ENCODE measurements at places on chromosomes 6 and 20.

DNA sequence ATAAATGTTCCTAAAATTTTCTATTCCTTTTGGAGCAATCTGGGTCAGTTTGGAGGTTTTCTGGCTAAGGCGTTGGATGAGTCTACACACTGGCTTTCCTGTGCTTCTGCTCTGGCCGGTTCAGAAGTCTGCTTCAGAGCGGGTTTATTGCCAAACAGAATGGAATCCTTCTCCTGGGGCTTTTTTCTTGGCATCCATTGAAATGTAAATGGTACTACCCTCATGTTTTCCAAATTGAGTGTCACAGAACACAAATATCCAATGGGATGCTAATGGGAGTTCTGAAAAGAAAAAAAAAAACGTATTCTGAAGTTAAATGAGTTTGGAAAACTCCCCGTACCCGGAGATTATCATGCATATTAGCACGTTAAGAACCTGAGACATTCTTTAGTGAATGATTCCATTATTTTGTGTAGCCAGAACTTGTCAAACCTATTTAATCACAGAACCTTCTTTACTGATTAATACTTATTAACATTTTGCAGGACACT is 930.3 kb downstream of the QKI start:
- no peak for DNase-seq

DNA sequence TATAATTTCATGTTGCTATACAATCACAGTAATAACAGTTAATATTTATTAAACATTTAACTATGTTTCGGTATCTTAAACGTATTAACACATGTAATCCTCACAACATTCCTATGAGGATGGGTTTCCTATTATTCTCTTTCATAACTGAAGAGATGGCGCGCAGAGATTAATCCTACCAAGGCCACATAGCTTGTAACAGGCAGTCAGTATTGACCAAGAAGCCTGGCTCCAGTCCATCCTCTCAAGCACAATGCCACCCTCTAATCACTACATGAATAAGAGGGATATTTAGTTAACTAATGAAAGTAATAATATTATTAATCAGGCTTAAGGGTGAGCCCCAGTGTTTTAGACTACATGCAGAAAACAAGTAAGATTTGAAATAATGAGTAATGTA is 149.7 kb upstream of the SIM1 start:
- DNase-seq: no peak

DNA sequence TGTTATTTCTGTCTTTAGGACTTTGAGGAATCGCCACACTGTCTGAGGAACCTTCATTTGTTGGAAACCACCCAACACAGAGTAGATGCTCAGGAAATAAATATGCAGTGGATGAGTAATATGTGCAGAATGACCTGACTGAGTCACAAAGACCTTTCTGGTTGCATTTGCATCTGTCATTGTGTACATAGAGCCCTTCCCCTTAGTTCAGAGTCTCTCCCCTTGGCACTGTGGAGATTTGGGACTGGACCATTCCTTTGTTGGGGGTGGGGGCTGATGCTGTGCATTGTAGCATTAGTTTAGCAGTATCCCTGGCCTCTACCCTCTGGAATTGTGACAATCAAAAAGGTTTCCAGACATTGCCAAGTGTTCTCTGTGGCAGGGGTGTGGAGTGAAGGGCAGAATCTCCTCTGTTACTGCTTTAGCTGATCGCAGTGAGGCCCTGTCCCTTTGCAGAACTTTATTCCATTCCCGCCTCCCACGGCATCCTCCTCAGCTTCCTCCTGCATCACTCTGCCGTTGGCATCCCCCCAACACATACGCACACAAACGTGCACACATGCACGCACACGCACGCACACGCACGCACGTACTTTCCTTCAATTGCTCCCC is 64.5 kb downstream of the EYA2 start:
- DNase-seq: no peak

DNA sequence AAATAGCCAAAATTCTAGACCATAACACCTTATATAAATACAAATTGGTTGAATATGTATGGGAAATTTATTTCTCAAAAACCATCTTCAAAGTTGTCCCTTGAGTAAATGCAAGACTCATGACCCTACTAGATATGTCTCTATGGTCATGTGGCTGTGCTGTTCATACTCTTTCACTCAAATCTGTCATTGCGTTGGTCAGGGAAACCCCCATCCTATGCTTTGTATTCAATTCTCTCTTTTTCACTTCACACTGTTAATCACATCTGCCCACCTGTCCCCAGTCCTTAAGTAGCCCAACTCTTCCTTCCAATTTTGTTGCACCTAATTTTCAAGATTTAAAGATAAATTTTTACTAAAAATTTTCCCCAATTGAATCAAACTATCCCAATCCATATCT is 51.0 kb downstream of the RPS12 start:
- DNase-seq: no peak

GRCh38 chr20:57190536-57191264 is 75.7 kb downstream of the BMP7 start:
- no peak for DNase-seq

DNA sequence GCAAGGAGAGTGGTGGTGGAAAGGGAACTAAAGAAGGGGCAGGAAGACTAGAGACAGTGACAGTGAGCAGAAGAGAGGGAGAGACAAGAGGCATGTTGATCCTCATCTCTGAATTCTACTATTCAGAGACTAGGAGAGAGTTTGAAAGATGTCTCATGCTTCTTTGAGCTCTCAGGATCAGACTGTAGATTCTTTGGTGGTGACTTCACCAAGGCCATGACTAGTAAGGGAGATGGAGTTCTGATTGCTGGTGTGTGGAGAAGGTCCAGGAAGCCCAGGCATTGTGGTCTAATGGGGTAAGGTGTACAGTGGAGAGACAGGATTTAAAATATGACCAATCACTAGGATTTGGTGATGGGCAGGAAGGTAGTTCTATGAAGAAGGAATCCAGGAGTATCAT is 713 bp downstream of the WFDC9 start:
- no peak for DNase-seq

DNA sequence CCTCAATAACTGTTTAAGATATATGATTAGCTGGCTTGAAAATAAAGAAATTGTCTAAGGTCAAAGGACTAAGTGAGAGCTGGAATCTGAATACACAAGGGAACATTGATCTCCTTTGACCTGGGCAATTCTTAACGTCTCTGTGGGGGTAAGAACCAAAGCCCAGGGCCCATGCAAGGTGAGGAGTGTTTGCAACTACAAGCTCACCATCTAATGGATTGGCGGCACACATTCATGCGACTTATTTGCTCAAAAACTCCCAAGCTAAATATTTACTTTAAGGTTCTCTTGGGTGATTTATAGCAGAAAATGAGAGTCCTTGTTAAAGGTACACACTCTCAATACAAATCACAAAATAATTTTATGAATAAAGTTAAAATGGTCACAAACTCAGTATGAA is 392.0 kb upstream of the FLRT3 start:
- no peak for DNase-seq

DNA sequence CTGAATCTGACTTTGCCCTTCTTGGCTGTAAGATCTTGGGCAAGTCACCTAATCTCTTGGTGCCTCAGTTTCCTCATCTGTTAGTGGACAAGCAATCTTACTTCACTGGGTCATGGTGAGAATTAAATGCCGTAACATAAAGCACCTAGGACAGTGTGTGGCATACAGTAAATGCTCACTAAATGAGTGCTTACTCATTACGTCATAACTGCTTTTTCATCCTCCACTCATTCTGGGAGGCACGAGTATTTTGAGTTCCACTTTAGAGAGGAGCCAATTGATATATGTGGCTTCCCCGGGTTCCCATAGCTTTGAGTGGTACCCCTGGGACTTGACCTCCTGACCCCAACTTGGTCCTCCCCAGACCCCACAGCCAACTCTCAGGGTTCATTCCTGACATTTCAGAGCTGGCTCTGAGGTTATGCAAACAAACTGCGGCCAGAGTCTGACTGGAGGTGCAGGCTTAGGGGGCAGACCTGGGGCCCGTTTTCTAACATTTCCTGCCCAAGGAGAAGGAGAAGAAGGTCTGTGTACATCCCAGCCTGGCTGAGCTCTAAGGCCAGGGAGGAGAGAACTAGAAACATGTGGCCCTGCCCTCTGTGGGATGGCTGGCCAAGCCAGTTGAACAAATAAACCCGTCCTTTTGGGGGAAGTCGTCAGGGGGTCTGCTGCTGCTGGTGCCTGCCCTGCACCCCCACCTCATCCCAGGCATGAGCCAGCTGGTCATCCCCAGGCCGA is 5.8 kb downstream of the ANGPT4 start:
- no peak for DNase-seq

GRCh38 chr6:16904957-16905356 is 143.7 kb upstream of the ATXN1 start:
- no peak for DNase-seq

- DNase-seq: peak; percentile 99
Measured at GRCh38 chr20:56392132-56392880, at the start of the genes AURKA and CSTF1. Gene AURKA, minus strand, starts transcription at chr20:56392215. Its CDS starts 4,018 bp downstream, at chr20:56388197. Gene CSTF1, plus strand, starts transcription at chr20:56392645. Its CDS starts 2,908 bp downstream, at chr20:56395553.

DNA sequence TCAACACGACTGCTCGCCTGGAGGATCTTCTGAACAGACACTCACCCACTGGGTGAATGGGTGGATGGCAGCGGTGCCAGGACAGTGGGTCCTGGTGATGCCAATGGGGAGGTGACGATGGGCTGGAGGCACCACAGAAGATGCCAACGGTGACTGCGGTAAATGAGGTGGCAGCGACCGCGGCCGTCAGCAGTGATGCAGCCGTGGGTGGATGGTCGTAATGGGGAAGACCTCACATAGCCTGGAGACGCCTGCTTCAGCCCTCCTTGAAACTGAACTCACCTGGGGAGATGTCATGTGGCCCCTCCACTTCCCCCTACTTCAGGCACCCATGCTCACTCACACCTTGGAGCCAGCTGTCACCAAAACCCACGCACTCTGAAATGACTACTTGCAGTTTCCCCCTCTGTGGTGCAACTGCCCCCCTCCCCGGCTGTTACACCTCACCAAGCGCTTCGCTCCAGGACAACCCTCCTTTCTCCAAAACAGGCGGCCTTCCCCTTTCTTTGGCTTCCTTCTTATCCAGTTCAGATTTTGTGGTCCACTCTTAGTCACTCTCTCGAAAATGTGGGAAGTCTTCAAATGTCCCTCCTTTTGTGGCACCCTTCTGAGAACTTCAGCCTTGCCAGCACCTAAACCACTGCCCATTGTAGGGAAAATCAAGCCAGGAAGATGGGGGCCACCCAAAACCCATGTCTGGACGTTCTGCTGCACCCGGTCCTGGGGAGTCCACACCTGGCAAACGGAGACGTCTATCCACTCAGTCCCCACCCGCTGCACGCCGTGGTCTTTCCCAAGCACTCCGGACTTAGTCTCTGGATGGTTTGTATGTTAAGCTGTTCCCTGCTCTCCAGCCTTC is 10.4 kb upstream of the ABHD16B start:
- DNase-seq: peak; percentile 72

GRCh38 chr20:59318803-59319202 is 18.4 kb downstream of the EDN3 start:
- no peak for DNase-seq

DNA sequence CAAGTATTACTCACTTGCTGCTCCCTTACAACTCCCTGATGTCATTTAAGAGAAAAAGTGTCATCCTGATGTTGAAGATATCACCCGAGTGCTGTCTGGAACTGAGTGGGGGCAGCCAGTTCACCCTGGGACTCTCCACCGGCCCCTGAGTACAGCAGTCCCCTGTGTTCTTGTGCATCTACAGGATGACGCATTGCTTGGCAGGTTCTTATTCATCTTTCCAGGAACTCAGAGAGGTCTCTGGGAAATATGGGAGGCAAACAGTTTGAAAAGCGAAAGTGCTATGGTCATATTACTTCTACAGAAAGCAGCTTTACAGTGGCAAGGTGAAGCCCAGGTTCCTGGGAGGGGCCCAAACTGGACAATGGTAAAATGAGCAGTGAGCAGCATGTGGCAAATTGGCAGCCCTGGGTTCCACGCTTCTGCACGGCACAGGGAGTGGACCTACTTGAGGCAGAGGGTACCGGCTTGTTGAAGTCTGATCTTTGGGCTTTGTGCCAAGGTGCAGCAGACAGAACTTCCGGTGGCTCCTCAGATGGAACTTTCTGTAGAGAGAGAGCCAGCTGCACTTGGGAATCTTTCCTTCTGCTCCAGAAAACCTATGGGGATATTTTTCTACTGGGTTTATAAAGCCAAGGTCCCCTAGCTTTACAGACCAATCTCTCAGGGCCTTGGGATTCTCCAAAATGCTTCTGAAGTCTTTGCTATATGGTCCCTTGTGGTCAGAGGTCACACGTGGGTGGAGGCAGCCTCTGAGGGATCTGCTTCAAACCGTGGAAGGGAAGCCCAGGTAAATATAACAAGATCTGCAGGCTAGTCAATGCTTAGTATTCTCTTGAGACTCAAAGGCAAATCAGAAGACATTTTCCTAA is 128.3 kb downstream of the MAP3K7 start:
- DNase-seq: peak; percentile 86

DNA sequence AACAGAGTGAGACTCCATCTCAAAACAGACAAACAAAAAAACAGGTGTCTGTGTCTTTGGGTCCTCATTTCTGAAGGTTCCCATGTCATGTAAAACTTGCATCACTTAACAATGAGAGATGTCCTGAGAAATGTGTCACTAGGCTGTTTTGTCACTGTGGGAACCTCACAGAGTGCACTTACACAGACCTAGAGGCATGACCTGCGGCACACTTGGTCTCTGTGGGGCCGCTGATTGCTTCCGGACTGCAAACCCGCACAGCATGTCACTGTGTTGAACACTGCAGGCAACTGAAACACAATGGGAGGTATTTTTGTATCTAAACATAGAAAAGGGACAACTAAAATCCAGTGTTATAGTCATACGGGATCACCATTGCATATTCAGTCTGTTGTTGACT is 42.3 kb upstream of the TMEM181 start:
- DNase-seq: no peak

DNA sequence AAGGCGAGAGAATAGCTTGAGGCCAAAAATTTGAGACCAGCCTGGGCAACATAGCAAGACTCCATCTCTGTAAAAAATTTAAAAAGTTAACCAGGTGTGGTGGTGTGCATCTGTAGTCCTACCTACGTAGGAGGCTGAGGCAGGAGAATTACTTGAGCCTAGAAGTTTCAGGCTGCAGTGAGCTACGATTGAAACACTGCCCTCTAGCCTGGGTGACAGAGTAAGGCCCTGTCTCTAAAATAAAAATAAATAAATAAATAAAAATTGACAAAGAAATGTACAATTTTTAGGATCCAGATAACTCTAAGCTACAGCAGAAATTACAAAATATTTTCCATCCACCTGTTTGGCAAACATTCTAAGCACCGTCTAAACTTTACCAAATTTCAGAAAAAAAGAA is 941.0 kb upstream of the ADGRB3 start:
- no peak for DNase-seq

DNA sequence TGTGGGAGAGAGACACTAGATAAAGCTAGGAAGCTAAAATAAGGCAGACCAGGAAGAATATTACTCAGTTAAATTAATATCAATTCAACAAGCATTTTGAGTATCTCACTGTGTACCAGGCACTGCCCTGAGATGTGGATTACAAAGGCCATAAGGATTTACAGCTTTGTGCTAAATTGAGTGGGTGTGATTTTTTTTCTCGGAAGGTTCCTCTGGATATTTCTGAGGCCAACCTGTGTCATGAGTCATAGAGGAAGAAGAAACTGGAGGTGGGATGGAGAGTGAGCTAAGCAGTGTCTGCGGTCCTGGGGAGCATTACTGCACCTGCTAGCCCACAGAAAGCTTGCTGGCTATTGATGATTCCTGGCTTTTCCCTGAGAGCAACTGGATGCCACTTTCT is 135.2 kb downstream of the RFPL4B start:
- DNase-seq: no peak

Data from activated CD8-positive, alpha-beta memory T cell treated with anti-CD3 and anti-CD28 coated beads for 24 hours (primary cell).